T-helper 17 cell (primary cell): ENCODE measurements at places on chromosomes 11 and 22. TPM values are rescaled to one million over a fixed set of nuclear protein-coding genes. Genes with fewer than 3 reads are reported as not detected.

Gene CARD18
- not detected for total RNA-seq

Gene RIC3
- 38.8 TPM for total RNA-seq

Gene SYT9
- not detected for total RNA-seq

Gene IRAG1
- total RNA-seq: 0.99 TPM

Gene OR51I1
- not detected for total RNA-seq

Gene NRIP3
- total RNA-seq: 3.8 TPM

Gene TRAPPC4
- 62.4 TPM for total RNA-seq

Gene SMIM38
- 0.22 TPM for total RNA-seq

Gene DRD4
- 0.89 TPM for total RNA-seq

Gene IFTAP
- total RNA-seq: 4.4 TPM

Gene MS4A7
- 4.7 TPM for total RNA-seq

Gene SCUBE1
- not detected for total RNA-seq

Gene OR5M10
- not detected for total RNA-seq

Gene SCO2
- total RNA-seq: 11.3 TPM

Gene KCNQ1OT1
- total RNA-seq: 0.20 TPM

Gene GDPD4
- not detected for total RNA-seq

Gene CD3D
- total RNA-seq: 354 TPM

Gene RAB39A
- total RNA-seq: not detected

Gene APOBEC3C
- total RNA-seq: 39.8 TPM

Gene OR5P2
- not detected for total RNA-seq

Gene PRR5L
- 9.2 TPM for total RNA-seq

Gene TMEM191C
- total RNA-seq: 3.4 TPM

Gene APOL5
- not detected for total RNA-seq

Gene CECR2
- 0.29 TPM for total RNA-seq

Gene MS4A6E
- total RNA-seq: not detected

Gene CDC42EP1
- not detected for total RNA-seq

Gene APOL1
- 12.5 TPM for total RNA-seq

Gene FCHSD2
- total RNA-seq: 41.1 TPM

Gene SEC14L6
- total RNA-seq: not detected

Gene DGCR6
- total RNA-seq: 6.2 TPM

Gene CSKMT
- 15.9 TPM for total RNA-seq

Gene LRRC74B
- not detected for total RNA-seq

Gene RAB3IL1
- not detected for total RNA-seq

Gene OR51E1
- total RNA-seq: not detected

Gene DGAT2
- 1.2 TPM for total RNA-seq

Gene CDCA5
- 0.90 TPM for total RNA-seq

Gene ANKK1
- total RNA-seq: 2.4 TPM

Gene HTR3A
- not detected for total RNA-seq
